ENCODE measurements at places on chromosomes 7 and 10. TPM values are rescaled to one million over a fixed set of nuclear protein-coding genes. Genes with fewer than 3 reads are reported as not detected.
A peak's percentile ranks its signal among the peaks of the same experiment; 100 is the strongest.

DNA sequence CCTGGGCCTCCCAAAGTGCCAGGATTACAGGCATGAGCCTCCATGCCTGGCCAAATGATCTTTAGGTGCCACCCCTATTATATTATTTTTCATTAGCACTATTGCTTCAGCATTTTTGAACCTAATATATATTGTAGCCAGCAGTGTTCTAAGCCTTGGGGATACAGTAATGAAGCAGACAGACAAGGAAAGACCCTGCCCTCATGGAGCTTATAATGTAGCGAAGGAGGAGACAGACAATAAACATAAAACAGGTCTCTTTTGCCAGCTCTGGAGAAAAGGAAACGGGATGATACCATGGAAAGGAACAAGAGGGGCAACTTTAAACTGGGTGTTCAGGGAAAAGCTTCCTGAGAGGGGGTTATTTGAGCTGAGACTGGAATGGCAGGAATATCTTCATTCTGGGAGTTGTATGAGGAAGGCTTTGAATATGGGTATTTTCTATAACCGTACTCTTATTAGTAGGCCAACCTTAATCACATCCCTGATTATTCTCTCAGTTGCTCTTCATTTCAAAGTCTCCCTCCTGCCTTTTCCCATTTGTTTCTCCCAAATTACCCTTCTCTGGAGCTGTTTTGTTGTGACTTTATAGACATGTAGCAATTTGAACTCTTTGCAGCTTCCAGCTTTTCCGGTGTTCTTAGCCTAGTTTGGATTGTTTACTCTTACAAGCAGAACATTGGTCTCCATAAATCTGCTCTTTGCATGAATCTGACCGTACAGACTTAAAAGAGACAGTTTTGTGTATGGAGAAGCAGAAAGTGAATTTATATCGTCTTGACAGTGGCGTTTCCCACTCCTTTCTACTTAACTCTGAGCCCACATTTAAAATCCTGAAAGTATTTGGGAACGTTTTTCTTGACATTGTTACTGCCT, 19.0 kb downstream of the PRKAR2B start:
- no peak for DNase-seq

- no peak for DNase-seq
Measured at GRCh38 chr10:125156196-125156595, 4.2 kb downstream of the CTBP2 start.

Gene MRPL32
- 108 TPM for total RNA-seq

Gene RBP3
- total RNA-seq, result not detected

GRCh38 chr7:143299840-143300239, 11.7 kb downstream of the CASP2 start:
- no peak for DNase-seq

GRCh38 chr7:103702454-103702853, 256.4 kb upstream of the SLC26A5 start:
- peak; percentile 15 for DNase-seq

DNA sequence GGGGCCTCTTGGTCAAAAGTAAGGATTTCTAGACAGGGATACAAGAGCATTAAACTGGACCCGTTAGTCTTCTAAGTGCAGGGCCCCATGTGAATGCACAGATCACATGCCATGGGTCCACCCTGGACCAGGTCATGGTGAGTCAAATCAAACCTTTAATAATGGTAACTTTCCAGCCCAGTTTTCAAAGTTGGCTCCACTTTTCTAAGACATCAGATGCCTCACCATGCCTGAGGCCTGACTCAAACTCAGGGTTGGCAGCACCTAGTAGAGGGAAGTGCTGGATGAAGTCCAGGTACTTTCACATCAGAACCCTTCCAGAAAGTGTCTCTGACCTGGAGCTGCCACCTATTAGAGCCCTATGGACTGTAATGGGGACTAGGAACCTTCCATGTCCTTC, 9.7 kb upstream of the SMIM30 start:
- peak; percentile 48 for DNase-seq

GRCh38 chr10:97185326-97186058, at the start of gene SLIT1:
Gene SLIT1, minus strand, starts transcription at chr10:97185959. Its CDS starts 285 bp downstream, at chr10:97185674.
- no peak for DNase-seq

Gene KLHDC10
- total RNA-seq, result 7.3 TPM

- DNase-seq, result no peak
Measured at GRCh38 chr7:44184873-44185446, 4.3 kb downstream of the GCK start.

- DNase-seq, result no peak
Measured at GRCh38 chr7:138974675-138975292, 6.4 kb downstream of the KIAA1549 start.

- DNase-seq, result peak; percentile 56
Measured at GRCh38 chr10:49140304-49141177, 6.7 kb upstream of the FAM170B start.

Gene CLDN4
- 1.2 TPM for total RNA-seq

Gene TCAF2
- 3.3 TPM for total RNA-seq

DNA sequence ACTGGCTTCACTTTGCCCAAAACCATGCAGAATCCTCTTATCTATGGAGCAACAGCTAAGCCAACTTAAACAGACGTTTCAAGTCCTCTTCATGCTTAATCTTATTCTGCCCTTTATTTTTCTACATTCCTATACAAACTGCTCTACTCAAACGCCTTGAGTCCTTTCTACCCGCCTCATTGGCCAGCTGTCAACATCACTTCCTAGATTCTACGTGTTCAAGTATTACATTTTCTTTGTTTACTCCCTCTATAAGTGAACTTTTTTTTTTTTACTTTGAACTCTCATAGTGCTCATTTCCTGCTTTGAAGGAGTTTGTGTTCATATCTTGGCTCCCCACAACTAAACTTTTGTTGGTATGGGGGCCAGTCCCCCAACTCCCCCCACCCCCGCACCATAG, 28.9 kb upstream of the SLC26A5 start:
- DNase-seq, result no peak

DNA sequence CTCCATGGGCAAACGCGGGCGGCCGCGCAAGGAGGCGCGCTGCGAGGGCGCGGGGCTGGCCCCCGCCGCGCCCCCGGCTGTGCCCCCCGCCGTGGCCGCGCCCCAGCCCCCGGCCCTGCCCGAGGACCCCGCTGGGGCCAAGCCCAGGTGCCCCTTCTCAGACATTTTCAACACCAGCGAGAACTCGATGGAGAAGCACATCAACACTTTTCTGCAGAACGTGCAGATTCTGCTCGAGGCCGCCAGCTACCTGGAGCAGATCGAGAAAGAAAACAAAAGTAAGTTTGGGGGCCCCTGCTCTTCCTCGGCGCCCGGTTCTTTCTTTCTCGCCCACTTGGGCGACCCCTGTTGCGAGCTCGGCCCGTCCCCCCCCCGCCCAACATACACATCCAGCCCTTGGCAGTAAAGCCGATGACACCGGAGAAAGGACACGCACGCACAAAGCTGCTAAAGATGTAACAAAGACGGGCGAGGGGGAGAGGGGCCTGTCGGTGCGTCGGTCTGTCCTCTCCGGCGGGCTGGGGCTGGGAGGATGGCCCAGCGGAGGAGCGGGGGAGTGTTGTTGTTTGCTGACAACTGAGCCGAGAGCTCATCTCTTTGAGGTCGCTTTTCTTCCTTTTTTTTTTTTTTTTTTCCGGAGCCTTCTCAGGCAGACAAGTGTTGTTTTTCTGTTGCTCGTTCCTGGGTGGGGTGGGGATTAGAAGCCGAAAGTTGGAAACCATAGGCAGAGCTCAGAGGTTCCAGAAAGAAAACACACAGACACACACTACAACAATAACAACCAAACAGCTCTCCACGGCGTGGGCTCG, 604 bp downstream of the MXI1 start:
- no peak for DNase-seq

Gene C7orf57
- total RNA-seq, result 1.2 TPM

Gene PLEKHS1
- total RNA-seq, result not detected

Gene GSTO1
- total RNA-seq, result 203 TPM

Gene TRIL
- total RNA-seq, result not detected

DNA sequence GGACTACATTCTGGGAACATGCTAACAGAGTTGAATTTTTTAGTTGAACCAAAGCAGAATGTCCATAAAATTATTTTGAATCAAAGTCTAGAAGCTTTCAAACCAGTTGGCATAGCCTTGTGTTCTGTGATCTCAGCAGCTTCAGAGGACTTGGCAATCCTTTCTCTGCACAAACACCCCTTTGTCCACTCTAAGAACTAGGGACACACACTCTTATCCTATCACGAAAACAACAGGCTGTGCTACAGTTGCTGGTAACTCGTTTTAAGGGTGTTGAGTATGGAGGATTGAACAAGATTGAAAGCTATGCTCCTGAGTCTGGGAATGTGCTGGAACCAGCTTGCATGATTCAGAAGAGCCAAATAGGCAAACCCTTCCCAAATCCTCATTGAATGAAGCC, 76.4 kb upstream of the PRSS58 start:
- no peak for DNase-seq

Gene TBC1D12
- 4.6 TPM for total RNA-seq

- no peak for DNase-seq
Measured at GRCh38 chr7:128878226-128879105, 15.8 kb downstream of the ATP6V1F start.

GRCh38 chr7:23120106-23120505, 14.5 kb downstream of the KLHL7 start:
- DNase-seq, result no peak

DNA sequence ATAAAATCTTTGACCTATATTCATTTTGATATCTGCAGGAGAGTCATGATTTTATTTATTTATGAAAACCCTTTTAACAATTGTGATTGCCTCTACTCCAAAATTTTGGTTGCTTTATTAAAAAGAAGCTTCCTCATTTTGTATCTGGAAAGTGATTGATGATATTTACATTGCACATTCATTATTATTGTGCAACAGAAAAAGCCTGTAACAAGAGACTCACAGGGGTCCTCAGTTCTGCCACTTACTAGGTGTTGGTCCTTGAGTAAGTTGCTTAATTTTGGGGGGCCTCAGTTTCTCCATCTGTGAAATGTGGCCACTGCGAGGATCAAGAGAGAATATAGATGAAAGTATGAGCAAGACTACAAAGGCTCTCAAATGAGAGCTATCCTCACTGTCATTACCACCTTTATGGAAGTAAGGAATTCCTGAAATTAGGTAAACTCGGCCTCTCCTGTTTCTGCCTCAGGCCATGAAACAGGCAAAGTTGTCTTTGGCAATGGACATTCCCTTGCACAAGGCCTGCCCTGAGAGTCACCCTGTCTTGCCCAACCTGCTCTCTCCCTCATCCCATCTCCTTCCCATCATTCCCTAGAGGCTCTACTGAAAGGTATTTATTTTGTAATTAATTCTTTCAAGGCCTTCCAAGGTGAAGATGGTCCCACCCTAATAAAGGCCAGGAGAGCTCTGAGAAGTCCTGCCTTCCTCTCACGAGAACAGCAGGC, 66.1 kb upstream of the ABLIM1 start:
- DNase-seq, result no peak

GRCh38 chr10:99357691-99358090, 28.5 kb downstream of the CNNM1 start:
- DNase-seq, result no peak

- no peak for DNase-seq
Measured at GRCh38 chr10:107618504-107618994, 454.0 kb upstream of the SORCS1 start.

DNA sequence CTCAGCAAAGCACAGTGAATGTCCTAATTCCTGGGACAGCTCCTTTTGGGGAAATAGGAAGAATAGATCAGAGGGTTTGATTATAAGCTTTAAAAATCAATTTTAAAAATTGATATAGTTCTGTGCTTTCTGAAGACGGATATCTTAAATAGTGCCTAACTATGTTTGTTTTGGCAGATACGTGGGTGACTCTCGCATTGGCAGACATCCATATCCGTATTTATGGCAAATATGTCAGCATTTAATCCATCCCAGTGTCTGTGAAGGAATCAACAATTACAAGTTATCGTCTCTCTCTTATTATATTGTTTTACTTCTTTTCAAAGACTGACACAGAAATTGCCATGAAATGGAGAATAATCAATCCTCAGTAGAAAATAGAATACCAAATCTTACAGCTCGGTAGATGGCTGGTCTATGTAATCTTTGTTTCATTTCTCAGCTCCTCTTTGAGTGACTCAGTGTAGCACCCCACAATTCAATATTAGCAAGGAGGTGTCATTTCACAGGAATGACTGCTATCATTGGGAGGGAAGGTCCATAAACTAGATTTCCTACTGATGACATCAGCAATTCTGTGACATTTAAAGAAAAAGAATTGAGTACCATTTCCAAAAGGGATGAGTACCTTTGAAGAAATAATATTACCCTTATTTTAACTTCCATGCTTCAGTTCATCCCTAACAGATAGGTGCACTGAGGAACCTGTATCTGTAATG, 186.4 kb upstream of the NFE2L3 start:
- DNase-seq, result no peak

DNA sequence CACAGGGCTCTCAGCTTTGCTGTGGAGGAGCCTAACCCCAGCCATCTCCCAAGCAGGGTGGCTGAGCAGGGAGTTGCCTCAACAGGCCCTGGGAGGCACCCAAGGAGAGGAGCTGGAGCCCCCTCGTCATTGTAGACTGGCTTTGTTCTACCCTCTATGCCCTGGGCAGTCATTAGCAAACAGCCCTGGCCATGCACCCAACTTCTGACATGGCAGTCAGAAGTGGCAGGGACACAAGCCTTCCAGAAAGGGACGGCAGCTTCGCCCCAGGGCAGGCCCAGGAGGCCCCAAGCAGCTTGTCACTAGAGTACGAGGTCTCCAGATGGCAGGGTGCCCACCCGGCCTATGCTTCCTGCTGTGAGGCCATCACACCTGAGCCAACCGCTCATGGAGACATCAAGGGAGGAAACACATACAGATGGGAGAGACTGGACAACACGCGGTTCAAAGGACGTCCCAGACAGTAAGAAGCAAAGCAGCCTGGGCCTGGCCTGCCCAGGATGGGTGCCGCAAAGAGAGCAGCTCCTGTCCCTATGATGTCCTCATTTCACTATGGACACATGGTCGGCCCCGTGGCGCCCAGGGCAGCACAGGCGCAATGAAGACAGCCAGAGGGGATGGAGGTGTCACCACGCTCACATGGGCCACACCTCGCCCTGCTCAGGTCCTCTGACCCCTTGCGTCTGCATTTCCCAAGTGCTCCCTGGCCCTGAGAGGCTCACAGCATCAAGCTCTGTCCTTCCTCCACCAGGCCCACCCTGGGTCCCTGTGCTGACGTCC, 190.9 kb upstream of the CXCL12 start:
- no peak for DNase-seq

GRCh38 chr10:69728335-69728870, 73.3 kb upstream of the COL13A1 start:
- peak; percentile 96 for DNase-seq

- no peak for DNase-seq
Measured at GRCh38 chr7:25597946-25598345, 369.7 kb upstream of the NPVF start.

Gene PDE1C
- 0.53 TPM for total RNA-seq
